ENCODE measurements at places on chromosomes 12 and 14. TPM values are rescaled to one million over a fixed set of nuclear protein-coding genes. Genes with fewer than 3 reads are reported as not detected.

GRCh38 chr14:71398450-71398849 is 491.2 kb downstream of the PCNX1 start:
- H3K36me3 ChIP-seq: no peaks in the 10 kb centered on the region
- no peak for DNase-seq
- H3K27me3 ChIP-seq: no peaks in the 10 kb centered on the region
- H3K27ac ChIP-seq: no peak overlapping the region
- no peak overlapping the region for H3K4me3 ChIP-seq

GRCh38 chr14:50085570-50086320 is 30.6 kb downstream of the VCPKMT start:
- DNase-seq: no peak
- H3K4me1 ChIP-seq: no peaks in the 10 kb centered on the region
- H3K4me3 ChIP-seq: no peak overlapping the region

Gene TMTC1
- 1.2 TPM for total RNA-seq

Gene KRT2
- not detected for total RNA-seq

Data from liver (tissue), 10 donors.